ENCODE measurements at places on chromosomes 2 and 18.

DNA sequence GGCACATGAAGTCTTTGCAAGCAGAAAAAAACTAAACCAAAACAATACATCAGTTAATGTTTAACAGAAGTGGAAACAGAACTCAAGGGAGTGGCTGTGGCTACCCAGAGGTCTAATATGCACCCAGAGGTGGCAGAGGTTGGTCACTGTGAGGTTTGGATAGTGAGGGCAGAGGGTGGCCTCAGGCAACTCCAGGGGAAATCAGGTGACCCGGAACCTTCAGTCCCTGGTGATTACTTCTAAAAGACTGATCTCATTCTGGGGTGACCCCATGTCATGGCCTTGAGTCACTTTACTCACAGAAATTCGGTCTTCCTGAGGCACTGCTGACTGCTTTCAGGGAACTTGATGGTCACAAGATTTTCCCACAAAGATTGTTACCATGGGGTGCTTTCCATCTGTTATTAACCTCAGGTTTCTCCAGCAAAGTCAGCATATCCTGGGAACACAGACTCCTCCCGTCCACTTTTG lies 99.4 kb downstream of the TMEM17 start:
- no peak for DNase-seq

DNA sequence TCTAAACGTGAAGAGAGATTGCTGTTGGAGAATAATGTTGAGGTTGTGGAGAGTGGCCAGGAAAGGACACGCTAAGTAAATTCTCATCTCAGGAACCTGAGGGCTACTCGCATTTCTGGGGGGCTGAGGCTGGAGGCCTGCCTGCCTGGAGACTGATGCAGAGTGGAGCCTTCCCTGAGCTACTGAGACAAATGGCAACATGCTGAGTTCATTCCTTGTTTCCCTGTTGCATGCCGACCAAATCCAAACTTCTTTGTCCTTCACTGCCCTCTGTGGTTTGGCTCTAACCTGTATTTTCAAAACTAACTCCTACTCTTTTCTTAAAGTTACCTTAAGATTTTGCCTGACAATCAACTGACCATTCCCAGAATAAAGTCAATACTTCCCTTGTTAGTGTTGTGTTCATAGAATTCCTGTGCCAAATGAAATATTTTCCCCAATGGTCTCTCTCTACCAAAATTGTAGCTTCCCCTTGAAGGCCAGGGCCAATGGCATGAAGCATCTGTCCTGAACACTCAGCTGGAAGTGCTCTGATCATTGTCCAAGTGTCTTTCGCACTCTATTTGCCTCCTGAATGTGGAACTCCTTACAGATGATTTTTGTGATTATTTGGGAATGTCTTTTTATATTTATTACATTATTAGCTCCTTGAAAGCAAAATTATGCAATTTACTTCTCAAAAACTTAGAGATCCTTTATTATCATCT lies 1085.6 kb downstream of the SOCS6 start:
- DNase-seq, result no peak

DNA sequence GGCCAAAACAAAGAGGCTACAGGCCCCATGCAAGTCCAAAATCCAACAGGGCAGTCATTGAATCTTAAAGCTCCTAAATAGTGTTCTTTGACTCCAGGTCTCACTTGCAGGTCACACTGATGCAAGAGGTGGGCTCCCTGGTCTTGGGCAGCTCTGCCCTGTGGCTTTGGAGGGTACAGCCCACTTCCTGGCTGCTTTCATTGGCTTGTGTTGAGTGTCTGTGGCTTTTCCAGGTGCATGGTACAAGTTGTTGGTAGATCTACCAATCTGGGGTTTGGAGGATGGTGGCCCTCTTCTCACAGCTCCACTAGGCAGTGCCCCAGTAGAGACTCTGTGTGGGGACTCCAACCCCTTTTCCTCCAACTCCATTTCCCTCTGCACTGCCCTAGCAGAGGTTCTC lies 115.8 kb upstream of the ALKAL2 start:
- no peak for DNase-seq

DNA sequence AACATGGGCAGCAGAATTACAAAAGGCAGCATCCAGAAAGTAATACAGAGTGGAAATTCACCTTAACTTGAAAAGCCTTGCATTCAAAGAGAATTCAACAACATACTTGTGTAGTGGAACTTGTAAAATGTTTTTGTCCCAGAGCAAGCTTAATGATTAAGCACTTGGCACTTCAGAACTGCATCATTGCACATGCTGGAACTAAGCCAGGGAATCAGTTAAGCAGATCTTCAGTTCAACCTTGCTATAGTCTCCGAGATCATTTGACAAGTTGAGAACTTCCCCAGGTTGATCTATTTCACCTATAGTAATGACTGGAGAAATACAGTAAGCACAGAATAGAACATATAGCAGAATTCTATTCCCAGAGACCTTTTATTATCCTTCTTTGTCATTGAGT lies 1337.2 kb upstream of the NXPH2 start:
- DNase-seq, result no peak

GRCh38 chr18:711657-712400 lies 601 bp downstream of the ENOSF1 start:
- peak; percentile 1 for DNase-seq

- DNase-seq, result no peak
Observed at GRCh38 chr2:207133820-207134519, 31.8 kb downstream of the KLF7 start.

DNA sequence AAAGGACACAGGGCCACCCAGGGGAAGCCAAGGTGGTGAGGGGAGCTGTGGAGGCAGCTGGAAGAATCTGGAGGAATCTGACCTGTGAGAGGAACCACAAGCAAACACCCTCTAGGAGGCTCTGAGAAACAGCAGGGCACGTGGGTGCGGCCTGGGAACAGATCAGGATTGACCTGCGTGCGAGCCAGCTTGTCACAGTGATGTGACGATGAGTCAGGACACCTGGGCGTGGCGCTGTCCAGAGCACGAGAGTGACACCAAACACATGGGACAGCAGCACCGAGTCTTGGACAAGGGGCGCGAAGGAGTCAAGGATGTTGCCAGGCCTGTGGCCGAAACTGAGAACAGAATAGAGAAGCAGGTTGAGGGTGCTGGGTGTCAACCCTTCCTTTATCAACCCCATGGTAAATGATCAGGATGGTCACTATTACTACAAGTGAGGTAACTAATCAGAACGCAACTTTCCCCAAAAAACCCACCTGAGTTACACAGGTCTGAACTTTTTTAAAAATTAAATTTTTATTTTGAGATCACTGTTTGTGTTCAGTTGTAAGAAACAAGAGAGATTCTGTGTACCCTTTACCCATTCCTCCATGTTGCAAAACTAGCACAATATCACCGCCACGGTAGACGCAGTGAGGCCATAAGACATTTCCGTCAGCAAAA lies 637 bp upstream of the SFT2D3 start:
- DNase-seq, result peak; percentile 14

DNA sequence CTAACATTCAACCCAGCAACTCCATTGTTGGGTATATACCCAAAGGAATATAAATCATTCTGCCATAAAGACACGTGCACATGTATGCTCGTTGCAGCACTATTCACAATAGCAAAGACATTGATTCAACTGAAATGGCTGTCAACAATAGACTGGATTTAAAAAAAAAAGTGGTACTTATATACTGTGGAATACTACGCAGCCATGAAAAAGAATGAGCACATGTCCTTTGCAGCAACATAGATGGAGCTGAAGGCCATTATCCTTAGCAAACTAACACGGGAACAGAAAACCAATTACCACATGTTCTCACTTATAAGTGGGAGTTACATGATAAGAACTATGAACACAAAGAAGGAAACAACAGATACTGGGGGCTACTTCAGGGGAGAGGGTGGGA lies 74.0 kb upstream of the FMNL2 start:
- DNase-seq, result no peak

DNA sequence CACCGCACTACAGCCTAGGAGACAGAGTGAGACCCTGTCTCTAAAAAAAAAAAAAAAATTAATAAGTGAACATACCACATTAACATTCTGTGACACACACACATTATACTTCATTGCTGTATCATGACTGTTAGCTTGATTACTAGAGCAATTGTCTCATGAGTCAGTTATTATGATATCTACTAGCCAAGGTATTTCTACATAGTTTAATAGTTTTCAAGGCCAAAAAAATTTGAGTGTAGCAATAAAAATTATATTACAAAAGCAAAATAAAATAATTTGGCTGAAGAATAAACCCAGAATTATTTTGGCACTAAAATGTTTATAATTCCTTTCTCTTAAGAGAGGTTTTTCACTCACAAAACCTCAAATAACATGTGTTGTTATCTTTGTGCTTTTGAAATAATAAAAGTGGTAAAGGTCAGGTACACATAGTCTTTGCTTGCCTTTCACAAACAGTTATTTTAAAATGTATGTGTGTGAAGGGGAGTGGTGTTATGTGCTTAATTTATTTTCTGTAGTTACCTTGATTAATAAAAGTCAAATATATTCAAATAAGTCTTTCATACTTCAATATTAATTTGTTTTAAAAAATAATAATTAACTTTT lies 136.9 kb upstream of the SPOPL start:
- no peak for DNase-seq

DNA sequence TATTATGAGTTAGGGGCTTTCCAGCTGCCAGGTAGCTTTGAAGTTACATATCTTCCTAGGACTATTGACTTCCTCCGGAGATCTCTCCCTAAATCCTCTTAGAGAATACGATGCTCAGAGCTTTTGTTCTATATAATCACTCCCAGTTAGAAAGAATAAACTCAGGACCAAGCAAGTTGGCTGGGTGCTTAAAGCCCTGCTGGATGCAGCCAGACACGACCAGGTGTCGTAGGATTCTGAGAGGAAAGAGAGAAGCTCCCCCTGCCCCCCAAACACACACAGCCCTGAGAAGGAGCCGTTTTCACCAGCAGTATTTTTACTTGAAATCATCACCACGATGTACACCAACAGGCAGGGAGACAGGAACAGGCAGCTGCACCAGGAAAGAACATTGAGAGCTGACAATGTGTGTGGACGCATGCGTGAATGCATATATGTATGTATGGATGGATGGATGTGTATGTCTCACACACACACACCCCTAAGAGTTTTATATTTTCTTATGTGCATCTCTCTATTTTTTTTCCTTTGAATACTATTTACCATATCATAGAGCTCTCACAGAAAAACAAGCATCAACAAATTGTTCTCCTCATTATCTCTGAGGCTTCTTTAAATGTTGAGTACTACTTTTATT lies 382.6 kb downstream of the EPHA4 start:
- no peak for DNase-seq

DNA sequence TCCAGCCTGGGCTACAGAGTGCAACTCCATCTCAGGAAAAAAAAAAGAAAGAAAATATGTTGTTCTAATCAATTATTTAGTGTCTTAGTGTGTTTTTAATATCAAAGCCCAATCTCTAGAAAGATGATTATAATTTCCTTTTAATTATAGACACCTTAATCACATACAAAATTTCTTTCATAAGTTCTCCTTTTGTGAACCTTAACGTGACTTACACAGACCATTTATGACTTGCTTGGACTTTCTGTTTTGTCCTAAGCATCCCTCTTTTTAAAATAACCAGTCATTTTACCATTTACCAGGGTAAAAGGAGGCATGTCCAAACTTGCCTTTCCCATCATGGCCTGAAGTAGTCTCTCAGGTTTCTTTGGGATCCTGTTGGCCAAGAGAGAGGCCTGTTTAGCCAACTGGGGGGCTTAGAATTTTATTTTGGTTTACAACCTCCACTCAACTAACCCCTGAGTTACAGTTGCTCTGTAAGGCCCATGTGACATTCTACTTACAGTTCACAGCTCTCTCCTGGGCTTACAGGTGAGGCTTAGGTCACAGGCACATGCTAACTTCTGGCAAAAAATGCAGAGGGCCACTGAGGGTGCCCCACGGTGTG lies 23.9 kb upstream of the GPR155 start:
- DNase-seq, result no peak

DNA sequence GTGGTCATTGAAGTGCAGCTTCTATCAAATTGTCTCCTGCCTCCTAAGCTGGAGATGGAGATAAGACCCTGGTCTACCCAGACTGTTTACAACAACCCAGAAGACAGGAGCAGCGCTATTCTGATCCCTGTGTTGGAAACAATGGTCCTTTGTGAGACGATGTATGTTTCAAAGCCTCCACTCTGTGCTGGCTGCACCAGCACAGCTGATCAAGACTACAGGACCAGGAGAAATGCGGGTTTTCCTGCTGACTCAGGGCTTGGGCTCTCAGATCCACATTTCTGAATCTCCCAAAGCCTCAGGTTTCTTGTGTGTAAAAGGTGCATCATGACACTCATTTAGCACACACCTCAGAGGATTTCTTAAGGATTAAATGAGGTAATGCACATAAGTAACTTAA lies 92.0 kb downstream of the POU3F3 start:
- no peak for DNase-seq

GRCh38 chr2:833180-833579 lies 117.5 kb upstream of the SNTG2 start:
- no peak for DNase-seq

DNA sequence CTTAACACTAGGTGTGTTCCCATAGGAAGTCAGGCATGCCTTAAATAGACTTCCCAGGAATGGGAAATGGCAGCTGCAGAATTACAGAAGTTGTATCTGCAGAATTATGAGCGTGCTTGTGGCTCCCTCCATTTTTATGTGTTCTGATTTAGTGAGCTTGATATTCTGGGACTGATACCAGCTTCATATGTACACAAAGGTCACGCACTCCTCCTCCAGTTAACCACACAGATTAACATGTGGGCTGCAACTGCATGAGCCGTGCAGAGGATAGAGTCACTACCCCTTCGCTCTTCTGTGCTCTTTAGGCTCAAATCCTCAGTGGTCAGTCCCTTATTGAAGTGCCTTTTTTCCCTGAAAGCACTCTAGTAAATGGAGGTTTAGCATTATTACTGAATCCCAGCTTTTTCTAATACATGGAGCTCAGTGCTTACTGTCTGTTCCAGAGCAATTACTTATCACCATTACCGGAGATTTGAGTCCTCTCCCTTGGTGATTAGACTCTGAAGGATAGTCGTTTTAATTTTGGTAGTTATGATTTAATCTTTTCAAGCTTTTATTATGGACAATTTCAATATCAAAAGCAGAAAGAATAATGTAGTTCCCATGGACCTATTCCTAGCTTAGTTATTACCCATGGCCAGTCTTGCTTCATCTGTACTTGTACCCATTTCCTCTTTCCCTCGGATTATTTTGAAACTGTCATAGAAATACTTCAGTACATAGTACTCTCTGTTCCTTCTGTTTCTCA lies 238.3 kb downstream of the PRKCE start:
- DNase-seq, result no peak

DNA sequence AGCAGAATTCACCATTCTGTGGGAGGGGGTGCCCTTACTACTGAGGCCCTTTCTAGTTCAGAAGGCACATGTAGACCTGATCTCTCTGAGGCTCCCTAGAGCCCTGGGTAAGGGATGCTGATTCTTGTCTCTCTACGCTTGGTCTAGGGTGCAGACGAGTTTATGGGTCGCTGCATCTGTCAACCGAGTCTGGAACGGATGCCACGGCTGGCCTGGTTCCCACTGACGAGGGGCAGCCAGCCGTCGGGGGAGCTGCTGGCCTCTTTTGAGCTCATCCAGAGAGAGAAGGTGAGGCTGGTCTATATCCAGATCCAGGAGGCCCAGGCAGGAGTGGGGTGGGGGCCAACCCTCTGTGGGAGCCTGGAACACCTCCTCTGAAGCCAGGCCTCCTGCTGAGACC lies 147.2 kb downstream of the DYSF start:
- DNase-seq, result no peak

- DNase-seq, result no peak
Observed at GRCh38 chr18:55401638-55402191, 186.3 kb downstream of the TCF4 start.
